ENCODE measurements at places on chromosomes 6 and 20. TPM values are rescaled to one million over a fixed set of nuclear protein-coding genes. Genes with fewer than 3 reads are reported as not detected.
A peak's percentile ranks its signal among the peaks of the same experiment; 100 is the strongest.

- H3K27ac ChIP-seq, result peak within 1 kb of the TSS; percentile 92
- peaks cover 11% of the 10 kb centered on the region for H3K36me3 ChIP-seq
- H3K27me3 ChIP-seq, result no peaks in the 10 kb centered on the region
- H3K4me1 ChIP-seq, result peaks cover 37% of the 10 kb centered on the region
- peak; percentile 97 for DNase-seq
These were observed at the start of gene IGF2R for GRCh38 chr6:159968295-159969203. IGF2R (plus strand) TSS chr6:159969082; CDS start chr6:159969247, 165 bp downstream.

- H3K27me3 ChIP-seq, result peaks cover 6% of the 10 kb centered on the region
- DNase-seq, result peak; percentile 91
- no peak overlapping the region for H3K27ac ChIP-seq
- no peak overlapping the region for H3K4me3 ChIP-seq
- no peaks in the 10 kb centered on the region for H3K36me3 ChIP-seq
- H3K4me1 ChIP-seq, result peaks cover 9% of the 10 kb centered on the region
These were observed 33.0 kb downstream of the HNF4A start for GRCh38 chr20:44388466-44389023.

DNA sequence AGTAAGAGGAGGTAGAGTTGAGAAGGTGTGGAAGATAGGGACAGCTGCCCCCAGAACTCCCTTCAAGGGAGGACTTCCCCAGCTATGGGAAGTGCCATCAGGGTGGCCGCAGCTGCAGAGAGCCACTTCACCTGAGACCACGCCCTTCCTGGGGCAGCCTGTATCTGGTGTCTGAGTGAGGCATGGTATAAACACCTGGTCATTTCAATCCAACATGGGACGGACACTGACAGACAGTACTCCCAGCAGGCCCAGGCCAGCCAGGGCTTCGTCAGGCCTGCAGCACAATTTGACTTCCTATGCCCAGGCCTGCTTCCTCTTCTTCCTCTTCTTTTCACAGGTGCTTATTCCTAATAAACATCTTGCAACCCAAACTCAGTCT, 4.5 kb downstream of the SOX12 start:
- H3K4me3 ChIP-seq, result no peak overlapping the region
- no peaks in the 10 kb centered on the region for H3K27me3 ChIP-seq
- DNase-seq, result no peak
- peaks cover 17% of the 10 kb centered on the region for H3K4me1 ChIP-seq
- peaks cover 2% of the 10 kb centered on the region for H3K36me3 ChIP-seq
- H3K27ac ChIP-seq, result no peak overlapping the region

DNA sequence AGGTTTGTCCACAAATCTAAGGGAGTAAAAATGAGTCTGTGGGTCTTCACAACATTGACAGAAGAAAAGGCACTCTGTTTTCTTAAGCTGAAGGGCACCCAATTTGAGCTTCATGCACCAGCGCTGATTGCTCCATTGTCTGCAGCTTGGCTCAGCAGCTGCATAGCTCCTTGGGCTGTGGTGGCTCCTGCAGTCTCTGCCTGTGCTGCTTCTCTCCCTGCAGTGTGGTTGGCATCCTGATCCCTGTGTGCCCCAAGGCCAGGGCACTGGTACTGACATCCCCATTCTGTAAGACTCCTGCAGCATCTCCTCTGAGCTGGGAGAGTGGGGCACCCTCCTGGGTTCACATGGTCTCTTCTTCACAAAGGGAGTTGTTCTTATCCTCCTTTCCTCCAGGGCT, 83.2 kb upstream of the B3GAT2 start:
- no peak for DNase-seq
- no peak overlapping the region for H3K27ac ChIP-seq
- no peaks in the 10 kb centered on the region for H3K4me1 ChIP-seq
- H3K4me3 ChIP-seq, result no peak overlapping the region
- H3K36me3 ChIP-seq, result no peaks in the 10 kb centered on the region

DNA sequence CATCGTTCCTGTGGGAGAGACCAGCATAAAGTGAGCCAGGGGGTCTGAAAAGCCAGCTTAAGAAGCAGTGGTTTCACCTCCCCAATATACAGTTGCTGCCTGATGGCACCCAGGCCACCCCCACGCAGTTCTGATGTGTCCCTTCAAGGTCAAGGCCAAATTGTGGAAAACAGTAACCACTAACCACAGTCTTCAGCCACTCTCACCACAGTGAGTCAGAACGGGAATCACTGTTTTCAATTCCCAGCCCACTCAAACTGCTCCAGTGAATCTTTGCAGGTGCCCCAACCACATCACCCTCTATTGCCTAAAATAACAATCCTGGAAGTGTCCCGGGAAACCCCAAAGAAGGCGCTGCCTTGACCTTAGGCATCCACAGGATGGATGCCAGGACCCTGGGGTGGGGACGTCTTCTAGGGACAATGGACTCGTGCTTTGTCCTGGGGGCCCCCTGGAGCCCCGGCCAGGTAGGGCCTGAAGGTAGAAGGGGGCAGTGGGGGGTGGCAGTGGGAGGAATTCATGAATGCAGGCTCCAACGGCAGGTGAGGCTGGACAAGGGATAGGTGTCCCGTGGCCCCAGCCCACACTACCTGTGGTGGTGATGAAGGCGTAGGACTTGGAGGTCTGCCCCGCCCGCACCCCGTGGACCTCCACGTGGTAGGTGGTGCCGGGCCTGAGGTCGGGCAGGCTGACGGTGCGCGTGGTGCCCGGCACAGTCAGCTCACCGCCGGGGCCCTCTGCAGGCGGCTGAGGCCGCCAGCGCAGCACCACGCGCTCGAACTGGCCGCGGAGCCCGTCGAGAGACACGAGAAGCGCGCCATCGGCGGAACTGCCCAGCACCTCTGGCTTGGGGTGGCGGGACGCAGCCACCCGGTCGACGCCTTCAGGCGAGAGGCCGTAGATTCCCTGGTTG, 22.2 kb downstream of the TNXB start:
- no peak overlapping the region for H3K4me3 ChIP-seq
- no peaks in the 10 kb centered on the region for H3K36me3 ChIP-seq
- H3K4me1 ChIP-seq, result peaks cover 9% of the 10 kb centered on the region

- peaks cover 6% of the 10 kb centered on the region for H3K36me3 ChIP-seq
- no peak overlapping the region for H3K4me3 ChIP-seq
- H3K27me3 ChIP-seq, result no peaks in the 10 kb centered on the region
- no peak for DNase-seq
- H3K4me1 ChIP-seq, result peaks cover 56% of the 10 kb centered on the region
These were observed 46.8 kb downstream of the EIF2S2 start for GRCh38 chr20:34065260-34065659.

DNA sequence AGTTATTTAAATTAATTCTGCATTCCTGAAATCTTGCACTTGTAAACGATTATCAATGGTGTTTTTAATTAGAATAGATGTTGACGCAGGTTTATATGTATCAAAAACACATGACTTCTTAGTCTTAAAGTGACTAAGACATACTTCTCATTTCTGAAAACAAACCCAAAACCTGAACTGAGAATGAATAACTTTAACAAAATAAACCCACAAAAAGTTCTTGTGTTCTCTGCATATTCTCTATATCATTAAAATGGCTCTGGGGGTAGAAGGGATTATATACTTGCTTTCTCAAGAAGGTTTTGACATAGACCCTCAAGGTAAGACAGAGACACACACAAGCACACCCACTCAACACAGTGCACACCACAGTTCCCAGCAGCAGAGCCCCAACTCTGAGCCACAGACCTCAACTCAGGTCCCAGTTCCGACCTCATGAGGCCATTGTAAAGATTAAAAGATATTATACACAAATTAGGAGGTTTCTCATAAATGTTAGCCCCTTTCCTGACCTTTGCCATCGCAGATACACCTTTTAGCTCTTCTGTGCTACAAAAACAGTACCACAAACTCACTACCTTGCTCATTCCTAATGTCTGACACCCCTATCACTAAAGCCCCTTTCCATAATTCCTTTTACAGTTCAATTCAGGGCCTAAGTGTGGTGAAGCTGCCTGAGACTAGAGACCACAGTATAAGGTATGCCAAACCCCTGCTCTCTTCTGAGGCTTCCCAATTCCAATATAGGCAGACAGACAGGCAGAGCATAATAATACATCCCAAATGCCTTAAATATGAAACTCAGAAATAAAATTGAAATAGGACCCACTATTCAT, 267.8 kb downstream of the PTPRK start:
- H3K4me3 ChIP-seq, result no peak overlapping the region
- peak; percentile 17 for DNase-seq
- no peaks in the 10 kb centered on the region for H3K36me3 ChIP-seq
- H3K27me3 ChIP-seq, result no peaks in the 10 kb centered on the region
- H3K27ac ChIP-seq, result no peak overlapping the region
- peaks cover 17% of the 10 kb centered on the region for H3K4me1 ChIP-seq

- H3K4me3 ChIP-seq, result no peak overlapping the region
- H3K27me3 ChIP-seq, result no peaks in the 10 kb centered on the region
- no peaks in the 10 kb centered on the region for H3K4me1 ChIP-seq
- no peak overlapping the region for H3K27ac ChIP-seq
- no peak for DNase-seq
These were observed 90.2 kb downstream of the ANKS1A start for GRCh38 chr6:34979218-34979617.

- no peaks in the 10 kb centered on the region for H3K27me3 ChIP-seq
- no peak for DNase-seq
- H3K4me3 ChIP-seq, result no peak overlapping the region
- no peak overlapping the region for H3K27ac ChIP-seq
- no peaks in the 10 kb centered on the region for H3K36me3 ChIP-seq
- H3K4me1 ChIP-seq, result no peaks in the 10 kb centered on the region
These were observed 191.7 kb downstream of the ESR1 start for GRCh38 chr6:151999194-151999593.

- H3K4me3 ChIP-seq, result no peak overlapping the region
- no peak overlapping the region for H3K27ac ChIP-seq
- no peak for DNase-seq
These were observed 78.5 kb downstream of the SSR1 start for GRCh38 chr6:7234547-7234946.

DNA sequence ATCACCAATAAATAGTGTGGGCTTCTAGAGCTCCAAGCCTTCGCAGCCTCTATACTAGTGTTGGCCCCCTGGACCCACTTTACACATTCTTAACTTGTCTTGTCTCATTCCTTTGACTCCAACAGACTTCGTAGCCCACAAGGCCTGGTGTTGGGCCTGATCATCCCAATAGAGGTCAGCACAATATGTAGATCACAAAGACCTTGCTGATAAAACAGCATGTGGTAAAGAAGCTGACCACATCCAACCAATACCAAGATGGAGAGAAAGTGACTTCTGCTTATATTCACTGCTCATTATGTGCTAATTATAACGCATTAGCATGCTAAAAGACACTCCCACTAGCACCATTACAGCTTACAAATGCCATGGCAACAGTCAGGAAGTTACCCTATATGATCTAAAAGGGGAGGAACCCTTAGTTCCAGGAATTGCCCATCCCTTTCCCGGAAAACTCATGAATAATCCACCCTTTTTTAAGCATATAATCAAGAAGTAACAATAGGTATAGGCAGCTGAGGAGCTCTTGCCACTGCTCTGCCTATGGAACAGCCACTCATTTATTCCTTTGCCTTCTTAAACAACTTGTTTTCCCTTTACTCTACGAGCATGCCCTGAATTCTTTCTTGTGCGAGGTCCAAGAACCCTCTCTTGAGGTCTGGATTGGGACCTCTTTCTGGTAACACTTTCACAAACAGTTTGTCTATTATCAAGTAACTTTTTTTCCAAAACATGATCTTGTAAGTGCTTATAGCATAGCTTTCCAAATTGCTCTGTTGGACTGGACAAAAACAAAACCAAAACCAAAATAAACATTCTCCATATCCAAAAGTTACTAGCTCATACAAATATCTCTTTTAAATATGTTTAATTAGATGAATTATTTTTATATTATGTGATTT, 54.6 kb upstream of the ECHDC1 start:
- H3K4me3 ChIP-seq, result no peak overlapping the region
- peaks cover 3% of the 10 kb centered on the region for H3K27me3 ChIP-seq
- peak overlapping the region; percentile 22 for H3K27ac ChIP-seq
- H3K36me3 ChIP-seq, result no peaks in the 10 kb centered on the region

DNA sequence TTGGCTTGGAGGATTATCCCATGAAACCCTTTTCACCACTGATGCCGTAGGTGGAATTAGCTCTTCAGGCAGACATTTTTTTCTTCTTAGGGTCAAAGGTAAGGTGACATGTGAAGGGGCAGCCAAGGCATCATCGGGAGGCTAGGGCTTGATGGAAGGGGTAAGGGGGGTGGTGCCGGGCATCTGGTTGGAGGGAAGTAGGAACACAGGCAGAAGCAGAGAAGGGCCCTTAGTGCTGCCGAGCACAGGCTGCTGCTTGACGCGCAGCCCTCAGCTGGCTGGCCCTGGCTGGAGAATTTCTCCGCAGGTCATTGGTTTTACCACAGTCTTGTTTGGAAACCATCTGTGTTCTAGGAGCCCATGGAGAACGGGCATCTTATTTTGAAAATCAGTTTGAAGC, 54.7 kb downstream of the TRAF3IP2 start:
- H3K4me1 ChIP-seq, result no peaks in the 10 kb centered on the region
- no peak for DNase-seq
- no peaks in the 10 kb centered on the region for H3K27me3 ChIP-seq
- no peak overlapping the region for H3K4me3 ChIP-seq
- no peak overlapping the region for H3K27ac ChIP-seq

GRCh38 chr6:56685102-56685733, 42.5 kb upstream of the DST start:
- DNase-seq, result no peak
- no peak overlapping the region for H3K4me3 ChIP-seq
- H3K27ac ChIP-seq, result no peak overlapping the region
- peaks cover 4% of the 10 kb centered on the region for H3K27me3 ChIP-seq
- H3K4me1 ChIP-seq, result no peaks in the 10 kb centered on the region
- H3K36me3 ChIP-seq, result no peaks in the 10 kb centered on the region

DNA sequence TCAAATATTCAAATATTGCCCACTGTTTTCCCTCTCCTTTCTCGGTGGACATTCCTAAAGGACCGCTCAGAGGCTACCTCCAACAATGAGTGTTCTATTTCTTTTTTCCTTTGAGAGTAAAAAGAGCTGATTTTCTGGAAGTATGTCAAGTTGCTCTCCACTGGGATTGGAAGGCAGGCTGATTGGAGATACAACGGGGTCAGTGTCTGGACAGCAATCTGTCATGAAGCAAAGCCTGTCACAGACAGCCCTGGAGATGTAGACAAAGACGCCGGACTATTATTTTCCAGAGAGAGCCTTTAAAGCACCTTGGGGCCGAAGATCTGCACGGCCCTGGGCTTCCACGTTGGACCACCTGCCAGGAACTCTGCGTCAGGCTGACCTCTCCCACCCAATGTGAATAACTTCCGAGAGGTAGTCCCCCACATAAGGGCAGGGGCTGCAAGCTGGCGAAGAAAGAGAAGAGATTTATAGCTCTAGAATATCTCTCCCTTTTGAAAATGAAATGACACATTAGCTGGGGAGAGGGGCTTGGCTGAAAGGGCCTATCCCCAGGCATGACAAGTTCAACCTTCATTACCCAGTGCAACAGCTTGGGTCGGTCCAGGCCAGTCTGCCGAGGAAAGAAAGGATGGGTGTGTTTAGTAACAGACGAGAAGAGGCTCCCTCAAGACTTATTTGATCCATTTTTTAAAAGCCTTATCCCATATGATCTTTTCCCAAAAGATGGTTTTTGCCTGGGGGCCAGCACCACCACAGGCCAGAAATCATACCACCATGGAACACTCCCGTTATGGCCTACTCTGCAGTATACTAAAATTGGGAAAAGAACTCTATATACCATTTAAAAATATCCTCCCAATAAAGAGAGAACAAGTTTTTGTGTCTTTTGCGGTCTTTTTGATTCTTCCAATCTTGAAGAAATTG, 131.1 kb downstream of the OLIG3 start:
- no peak overlapping the region for H3K4me3 ChIP-seq
- peaks cover 4% of the 10 kb centered on the region for H3K27me3 ChIP-seq
- no peaks in the 10 kb centered on the region for H3K36me3 ChIP-seq
- no peak overlapping the region for H3K27ac ChIP-seq
- DNase-seq, result no peak
- peaks cover 23% of the 10 kb centered on the region for H3K4me1 ChIP-seq

Gene TMEM200A
- total RNA-seq, result 0.21 TPM

Gene HEY2
- total RNA-seq, result not detected

Gene TSPO2
- total RNA-seq, result not detected

Gene CGAS
- 22.2 TPM for total RNA-seq

Gene MCHR2
- total RNA-seq, result not detected

Gene UNC5CL
- 1.9 TPM for total RNA-seq

Gene ID1
- 2.2 TPM for total RNA-seq

Data from activated CD4-positive, alpha-beta T cell treated with anti-CD3 and anti-CD28 coated beads for 36 hours (primary cell).